Kidney (tissue), 22 donors: ENCODE measurements at places on chromosomes 12 and 14. TPM values are rescaled to one million over a fixed set of nuclear protein-coding genes. Genes with fewer than 3 reads are reported as not detected.

Gene KRT80
- 1.0 TPM for polyA plus RNA-seq

Gene CLEC6A
- polyA plus RNA-seq = not detected

Gene OTOGL
- 0.80 TPM for polyA plus RNA-seq

Gene SLC25A21
- 1.3 TPM for polyA plus RNA-seq

Gene TAS2R30
- polyA plus RNA-seq = not detected

Gene MDGA2
- polyA plus RNA-seq = not detected

Gene IL22
- polyA plus RNA-seq = not detected

Gene PAH
- 193 TPM for polyA plus RNA-seq

Gene FAM186B
- 0.34 TPM for polyA plus RNA-seq
